ENCODE measurements at places on chromosomes 2 and 18.

- DNase-seq, result no peak
These were observed 48.4 kb upstream of the ANKRD44 start for GRCh38 chr2:197358931-197359330.

DNA sequence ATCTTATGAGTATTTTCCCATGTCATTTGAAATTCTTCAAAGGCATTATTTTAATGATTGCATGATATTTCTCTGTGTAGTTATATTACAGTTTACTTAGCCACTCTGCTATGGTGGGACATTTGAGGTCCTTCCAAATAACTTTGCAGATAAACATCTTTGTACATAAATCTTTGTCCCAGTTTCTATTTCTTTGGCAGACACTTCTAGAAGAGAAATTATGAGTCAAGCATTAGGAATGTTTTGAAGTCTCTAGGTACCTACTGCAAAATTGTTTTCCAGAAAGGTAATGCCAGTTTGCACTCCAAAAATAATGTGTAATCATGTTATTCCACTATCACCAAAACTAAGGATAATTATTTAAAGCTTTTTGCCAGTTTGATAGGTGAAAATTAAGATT is 149.7 kb downstream of the EN1 start:
- no peak for DNase-seq

- DNase-seq, result no peak
These were observed 154.8 kb downstream of the MBP start for GRCh38 chr18:76977684-76978232.

DNA sequence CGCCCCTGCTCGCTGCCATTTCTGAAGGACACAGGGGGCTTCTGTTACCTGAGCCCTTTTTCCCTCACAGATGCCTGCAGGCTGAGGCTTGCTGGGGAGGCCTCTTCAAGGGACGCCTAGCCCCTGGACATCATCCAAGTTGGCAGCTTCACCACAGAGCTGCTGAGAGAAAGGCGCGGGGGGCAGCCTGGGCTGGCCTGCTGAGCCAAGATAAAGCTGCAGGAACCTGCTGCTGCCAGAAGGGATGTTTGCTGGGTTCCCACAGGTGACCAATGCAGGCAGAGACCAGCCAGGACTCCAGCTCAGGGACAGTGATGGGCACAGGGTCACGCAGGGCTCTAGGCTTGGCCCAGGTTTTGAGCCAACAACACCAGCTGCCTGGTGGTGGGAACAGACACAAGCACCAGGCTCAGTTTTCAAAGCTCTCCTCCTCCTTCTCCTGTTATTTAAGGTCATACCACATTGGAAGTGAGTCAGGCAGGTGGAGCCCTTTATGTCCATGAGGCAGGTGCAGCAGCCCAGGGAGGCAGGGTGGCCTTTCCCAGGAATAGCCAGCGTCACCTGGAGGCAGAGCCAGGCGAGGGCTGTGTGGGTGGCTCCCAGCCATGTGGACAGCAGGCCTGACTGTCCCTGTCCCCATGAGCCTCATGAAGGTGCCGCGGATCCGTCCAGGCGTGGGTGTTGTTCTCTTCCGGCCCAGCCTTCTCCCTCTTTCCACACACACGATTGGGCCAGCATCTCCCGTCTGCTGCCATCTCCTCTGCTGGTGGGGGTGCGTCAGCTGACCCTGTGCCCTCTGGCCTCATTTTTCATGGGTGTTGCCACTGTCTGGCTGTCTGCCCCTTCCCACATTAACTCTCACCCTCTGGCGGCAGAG is 515.5 kb upstream of the MYT1L start:
- no peak for DNase-seq

GRCh38 chr2:121897335-121897970 is 142.0 kb downstream of the TSN start:
- no peak for DNase-seq

Data from activated CD8-positive, alpha-beta memory T cell treated with anti-CD3 and anti-CD28 coated beads, Interleukin-2, amount 50 U/mL, for 48 hours (primary cell).